ENCODE measurements at places on chromosomes 3 and 15.

DNA sequence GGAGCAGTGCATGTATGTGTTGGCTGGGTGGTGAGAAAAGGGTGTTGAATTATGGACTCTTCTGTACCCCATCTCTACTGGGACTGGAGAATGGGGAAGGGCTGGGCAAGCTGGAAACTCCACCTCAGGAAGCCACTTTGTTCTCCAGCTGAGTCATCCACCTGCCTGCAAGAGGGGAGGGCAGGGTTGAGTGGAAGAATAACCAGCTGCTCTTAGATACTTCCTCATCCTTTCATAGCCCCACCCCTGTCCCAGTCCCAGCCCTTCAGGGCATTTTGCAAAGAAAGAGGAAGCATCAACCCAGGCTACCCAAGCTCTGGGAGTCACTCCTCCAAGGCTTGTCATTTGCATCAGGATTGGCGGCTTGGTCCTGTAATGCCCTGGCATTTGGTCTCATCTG lies 33.1 kb downstream of the RAB11A start:
- no peak for DNase-seq

GRCh38 chr15:68721886-68722285 lies 98.8 kb downstream of the ANP32A start:
- DNase-seq: no peak

GRCh38 chr3:124413989-124414598 lies 316.2 kb upstream of the UMPS start:
- DNase-seq: no peak

GRCh38 chr3:179181021-179181472 lies 32.9 kb downstream of the PIK3CA start:
- no peak for DNase-seq

- no peak for DNase-seq
Measured at GRCh38 chr3:112338021-112338726, 5.2 kb downstream of the CD200 start.

DNA sequence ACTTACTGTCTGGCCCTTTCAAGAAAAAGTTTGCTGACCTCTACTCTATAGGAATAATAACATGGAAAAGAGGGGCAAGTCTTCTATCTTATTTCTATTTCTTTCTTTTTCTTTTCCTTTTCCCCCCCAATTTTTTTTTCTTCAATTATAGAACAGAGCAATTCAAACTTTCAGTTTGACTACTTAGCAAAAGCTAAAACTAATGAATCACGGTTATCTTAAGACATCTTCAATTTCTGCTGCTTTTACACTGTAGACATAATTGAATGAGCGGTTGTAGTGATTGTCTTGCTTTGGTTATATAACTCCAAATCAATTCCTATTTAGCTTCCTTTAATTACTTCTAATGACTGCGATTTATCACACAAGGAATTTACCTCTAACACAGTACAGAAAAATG lies 74.3 kb upstream of the P2RY1 start:
- no peak for DNase-seq

GRCh38 chr3:66393333-66394005 lies 107.4 kb downstream of the LRIG1 start:
- DNase-seq: no peak

- no peak for DNase-seq
Measured at GRCh38 chr15:52076889-52077781, 35.4 kb downstream of the BCL2L10 start.

DNA sequence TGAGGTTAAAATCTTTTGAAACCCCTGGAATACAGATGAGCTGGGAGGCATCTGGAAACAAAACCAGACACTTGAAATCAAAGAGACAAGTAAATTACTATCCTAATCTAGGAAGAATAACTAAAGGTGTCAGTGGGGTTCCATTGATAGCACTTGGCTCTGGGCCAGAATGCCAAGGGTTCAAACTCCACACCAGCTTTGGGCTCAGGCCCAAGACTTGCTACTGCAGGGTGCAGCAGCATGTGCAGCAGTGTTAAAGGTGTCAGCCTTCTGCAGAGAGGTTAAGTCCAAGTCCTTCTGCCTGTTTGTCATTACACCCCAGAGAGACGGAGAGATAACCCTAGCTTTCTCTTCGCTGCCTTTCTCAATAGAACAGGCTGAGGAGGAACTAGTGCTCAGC lies 273.9 kb downstream of the TIGIT start:
- DNase-seq: no peak

- no peak for DNase-seq
Measured at GRCh38 chr15:60634815-60635214, 155.9 kb upstream of the ICE2 start.

DNA sequence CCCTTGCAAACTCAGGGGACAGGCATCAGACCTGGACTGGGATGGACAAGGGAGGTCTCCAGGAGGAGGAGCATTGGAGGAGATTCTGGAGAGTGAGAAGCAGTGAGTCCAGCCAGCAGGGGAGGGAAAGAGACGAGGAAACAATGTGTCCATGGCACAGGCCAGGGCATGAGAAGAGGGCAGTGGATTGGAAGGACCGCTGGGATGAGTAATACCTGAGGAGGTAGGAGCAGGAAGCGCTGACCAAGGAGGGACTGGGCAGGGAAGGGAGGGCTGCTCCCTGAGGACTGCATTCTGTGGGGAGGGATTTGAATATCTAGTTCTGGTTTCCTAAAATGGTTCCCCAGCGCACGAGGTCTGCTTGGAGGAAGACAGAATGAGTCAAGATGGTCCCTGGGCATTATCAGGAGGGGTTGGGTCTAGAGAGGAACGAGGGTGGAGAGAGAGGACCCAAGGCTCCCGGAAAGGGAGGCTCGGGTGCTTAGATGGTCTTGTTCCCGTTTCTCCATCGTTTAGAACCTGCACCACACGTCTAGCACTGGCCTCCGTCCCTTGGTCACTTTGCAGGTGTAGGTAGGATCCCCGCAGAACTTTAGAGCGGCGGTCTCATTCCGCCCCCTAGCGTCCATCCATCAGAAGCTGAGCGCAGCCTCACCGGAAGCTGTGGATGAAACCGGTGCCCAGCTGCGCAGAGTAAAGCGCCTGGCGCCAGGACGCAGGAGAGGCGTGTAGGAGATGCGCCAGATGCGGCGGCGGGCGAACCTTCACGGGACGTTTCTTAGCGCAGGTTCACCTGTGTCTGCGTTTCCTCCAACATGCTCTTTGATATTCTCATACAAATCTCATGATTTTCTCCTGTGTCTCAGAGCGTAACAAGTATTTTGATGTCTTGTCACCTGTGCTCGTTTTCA lies 190.7 kb upstream of the NDN start:
- DNase-seq: no peak

DNA sequence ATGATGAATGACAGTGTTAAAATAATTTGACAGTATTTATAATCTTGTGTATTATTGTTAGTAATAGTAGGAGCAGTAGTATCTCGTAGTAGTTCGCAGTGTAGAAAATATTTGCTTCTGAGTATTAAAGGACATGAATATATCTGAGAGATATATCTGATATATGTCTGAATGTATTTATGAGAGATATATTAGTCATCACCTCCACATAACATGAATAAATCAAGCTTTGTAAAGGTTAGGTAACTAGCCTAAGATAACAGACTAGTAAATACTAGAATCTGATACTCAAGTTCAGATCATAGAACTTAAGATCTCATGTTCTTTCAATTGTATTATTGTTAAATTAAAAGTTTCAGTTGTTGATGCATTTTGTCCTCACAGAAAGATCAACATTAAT lies 130.5 kb downstream of the UBE2E2 start:
- no peak for DNase-seq

GRCh38 chr3:130425484-130425883 lies 80.0 kb downstream of the COL6A5 start:
- no peak for DNase-seq

GRCh38 chr3:119778811-119779210 lies 3.1 kb upstream of the NR1I2 start:
- no peak for DNase-seq

DNA sequence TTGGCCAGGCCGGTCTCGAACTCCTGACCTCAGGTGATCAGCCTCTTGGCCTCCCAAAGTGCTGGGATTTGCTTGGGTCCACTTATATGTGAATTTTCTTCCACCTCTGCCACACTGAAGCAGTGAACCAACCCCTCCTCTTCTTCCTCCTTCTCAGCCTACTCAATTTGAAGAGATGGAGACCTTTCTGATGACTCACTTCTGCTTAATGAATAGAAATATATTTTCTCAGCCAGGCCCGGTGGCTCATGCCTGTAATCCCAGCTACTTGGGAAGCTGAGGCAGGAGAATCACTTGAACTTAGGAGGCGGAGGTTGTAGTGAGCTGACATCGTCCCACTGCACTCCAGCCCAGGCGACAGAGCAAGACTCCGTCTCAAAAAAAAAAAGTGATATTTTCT lies 46.8 kb upstream of the GATM start:
- DNase-seq: no peak

GRCh38 chr15:51380999-51381806 lies 39.7 kb downstream of the GLDN start:
- DNase-seq: no peak

DNA sequence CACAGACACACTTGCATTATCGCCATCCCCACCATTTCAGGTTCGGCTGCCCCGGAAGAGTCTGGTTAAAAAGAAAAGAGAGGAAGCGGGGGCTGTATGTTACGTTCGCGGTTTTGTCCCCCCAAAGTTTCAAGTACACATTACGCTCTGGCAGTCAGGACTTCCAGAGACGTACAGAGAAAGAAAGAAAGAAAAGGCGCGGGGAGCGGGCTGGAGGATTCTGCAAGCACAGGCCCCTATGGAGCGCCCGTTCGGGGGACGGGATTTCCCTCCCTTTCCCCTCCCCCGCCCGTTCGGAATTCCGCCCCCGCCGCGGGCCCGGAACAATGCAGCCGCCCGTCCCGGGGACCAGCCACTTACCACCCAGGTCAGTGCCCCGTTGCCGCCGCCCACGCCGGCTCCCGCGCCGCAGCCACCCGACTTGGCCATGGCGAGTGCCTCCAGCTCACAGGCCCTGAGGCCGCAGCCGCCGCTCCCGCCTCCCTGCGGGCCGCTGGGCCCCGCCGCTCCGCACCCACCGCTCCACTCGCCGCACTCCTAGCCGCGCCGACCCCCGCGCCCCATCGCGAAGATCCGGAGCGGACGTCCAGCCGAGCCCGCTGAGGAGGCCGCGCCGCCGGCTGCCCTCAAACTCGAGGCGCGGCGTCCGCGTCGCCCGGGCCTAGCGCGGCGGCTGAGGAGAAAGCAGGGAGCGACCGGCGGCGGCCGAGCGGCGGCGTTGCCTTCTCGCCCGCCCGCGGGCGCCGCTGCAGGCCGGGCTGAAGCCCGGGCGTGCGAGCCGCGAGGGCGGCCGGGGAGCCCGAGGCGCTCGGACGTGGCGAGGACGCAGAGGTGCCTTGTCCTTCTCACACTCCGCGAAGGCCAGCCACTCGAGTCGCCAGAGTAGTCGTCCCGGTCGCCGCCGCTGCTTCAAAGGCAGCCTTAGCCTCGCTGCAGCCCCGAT lies 567 bp downstream of the TOP2B start:
- DNase-seq: no peak

- no peak for DNase-seq
Measured at GRCh38 chr3:126039870-126040269, 44.1 kb downstream of the SLC41A3 start.

DNA sequence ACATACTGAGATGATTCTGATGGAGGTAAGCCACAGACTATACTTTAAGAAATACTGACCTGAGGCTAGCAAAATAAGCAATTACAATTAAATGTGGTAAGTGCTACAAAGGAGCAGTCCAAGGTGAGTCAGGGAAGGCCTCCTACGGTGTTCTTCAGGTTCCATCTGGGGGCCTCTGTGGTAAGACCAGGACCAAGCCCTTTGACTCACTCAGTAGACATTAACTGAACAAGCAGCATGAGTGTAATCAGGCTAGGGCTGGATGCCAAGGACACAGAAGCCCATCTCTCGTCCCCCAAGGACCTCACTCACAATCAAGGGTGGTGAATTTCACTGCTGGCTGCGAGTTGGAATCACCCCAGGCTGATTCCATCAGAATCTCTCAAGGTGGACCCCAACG lies 37.3 kb downstream of the DZIP1L start:
- DNase-seq: no peak

DNA sequence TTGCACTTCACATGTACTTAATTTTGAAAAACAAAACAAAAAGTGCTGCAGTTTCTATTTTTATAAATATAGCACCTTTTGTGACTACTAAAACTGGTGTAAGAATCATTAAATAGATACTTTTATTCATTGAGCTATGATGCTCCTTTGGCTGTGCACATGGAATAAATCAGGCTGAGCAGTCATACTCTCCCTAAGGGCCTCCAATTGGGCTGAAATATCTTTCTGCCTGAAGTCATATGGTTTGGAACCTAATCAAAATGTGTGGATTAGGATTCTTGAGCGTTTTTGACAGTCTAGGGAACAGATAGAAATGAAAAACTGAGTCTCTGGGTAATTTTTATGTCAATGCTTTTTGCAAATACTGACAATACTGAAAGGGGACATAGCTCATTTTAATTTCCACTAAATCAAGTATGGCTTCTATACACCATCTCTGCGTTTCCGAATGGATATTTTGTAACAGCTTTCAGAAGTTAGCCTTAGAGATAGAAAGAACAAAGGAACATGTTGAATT lies 392.2 kb upstream of the ROBO1 start:
- DNase-seq: no peak

- no peak for DNase-seq
Measured at GRCh38 chr15:61729646-61730045, 330.6 kb downstream of the VPS13C start.

DNA sequence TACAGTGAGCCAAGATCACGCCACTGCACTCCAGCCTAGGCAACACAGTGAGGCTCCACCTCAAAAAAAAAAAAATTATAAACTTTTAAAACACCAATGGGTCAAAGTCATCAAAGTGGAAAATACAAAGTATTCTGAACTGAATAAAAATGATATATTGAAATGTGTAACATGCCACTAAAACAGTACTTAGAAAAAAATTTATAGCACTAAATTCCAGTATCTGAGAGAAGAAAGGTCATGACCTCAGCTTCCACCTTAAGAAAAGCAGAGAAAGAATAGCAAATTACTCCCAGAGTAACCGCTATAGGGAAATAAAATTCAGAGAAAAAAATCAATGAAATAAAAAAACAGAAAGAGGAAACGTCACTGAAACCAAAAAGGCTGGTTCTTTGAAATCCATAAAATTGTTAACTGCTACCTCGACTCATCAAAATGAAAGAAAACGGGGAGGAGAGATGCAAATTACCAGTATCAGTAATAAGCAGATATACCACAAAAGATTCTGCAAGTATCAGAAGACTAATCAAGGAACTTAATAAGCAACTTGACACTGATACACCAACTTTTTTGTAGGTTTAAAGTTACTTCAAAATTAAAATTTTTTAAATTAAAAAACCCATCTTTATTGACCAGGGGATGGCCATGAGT lies 20.8 kb downstream of the ATP13A3 start:
- DNase-seq: no peak

DNA sequence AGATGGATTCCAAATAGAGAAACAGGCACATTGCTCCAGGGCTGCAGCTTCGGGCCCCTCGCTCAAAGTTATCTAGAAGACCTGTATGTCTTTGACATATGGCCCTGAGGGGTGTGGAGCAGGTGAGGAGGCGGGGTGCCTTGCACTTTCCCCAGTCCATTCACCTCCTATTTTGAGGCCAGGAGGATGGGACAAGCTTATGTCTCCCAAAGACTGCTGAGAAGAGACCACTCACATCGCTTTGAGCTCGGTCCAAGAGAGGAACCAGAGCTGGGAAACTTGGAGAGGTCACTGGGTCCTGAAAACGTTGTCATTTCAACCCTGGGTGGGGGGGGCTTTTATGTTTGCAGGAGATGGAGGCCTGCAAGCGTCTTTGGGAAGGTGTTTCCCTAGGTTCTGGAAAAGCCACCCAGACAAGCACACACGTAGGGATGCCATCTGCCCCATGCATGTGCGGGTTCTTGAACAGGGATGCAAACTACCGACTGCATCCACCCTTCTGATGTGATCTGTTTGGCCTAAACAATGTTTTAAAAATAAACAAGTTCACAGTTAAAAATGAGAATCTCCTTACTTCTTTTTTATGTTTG lies 33.7 kb upstream of the SYNM start:
- DNase-seq: no peak

- no peak for DNase-seq
Measured at GRCh38 chr3:49454898-49455681, 15.0 kb upstream of the DAG1 start.
